Cortex of kidney (tissue), 1 donor: ENCODE measurements at places on chromosomes 12 and 14.

DNA sequence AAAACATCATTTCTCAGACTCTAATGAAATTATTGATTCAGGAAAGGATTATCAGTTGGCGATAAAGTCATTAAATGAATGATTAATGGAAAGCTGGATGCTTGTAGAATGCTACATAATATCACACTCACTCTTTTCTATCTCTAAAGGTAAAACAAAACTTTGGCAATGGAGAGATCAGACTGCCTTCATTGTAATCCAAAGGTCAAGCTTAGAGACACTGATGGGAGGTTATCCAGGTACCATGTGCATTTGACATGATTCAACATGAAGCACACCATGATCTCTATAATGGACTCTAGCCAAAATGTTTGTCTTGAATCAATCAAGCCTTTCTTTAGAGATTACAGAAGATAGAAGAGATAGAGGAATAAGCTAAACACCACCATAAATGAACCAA is 110.1 kb upstream of the USP44 start:
- DNase-seq = no peak

DNA sequence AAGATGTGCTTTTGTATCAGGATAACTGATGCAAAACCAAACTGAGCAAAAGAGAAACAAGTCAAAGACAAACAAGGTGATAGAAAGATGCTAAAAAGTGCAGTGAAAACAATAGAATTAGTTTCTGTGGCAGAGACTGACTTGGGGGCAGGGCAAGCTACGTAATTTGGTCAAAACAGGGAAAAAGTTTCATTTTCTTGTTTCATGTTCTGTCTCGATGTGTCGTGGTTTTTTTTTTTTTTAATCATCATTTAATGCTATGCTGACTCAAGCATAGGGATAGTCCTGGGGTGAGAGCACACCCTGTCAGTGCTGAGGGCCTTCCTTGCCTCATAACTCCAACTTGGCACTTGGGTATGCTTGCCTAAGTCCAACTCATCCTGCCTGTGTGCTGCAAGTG is 144.1 kb upstream of the PTPRQ start:
- DNase-seq = no peak

- no peak for DNase-seq
Measured at GRCh38 chr14:104178279-104178678, 39.9 kb downstream of the KIF26A start.

- DNase-seq = no peak
Measured at GRCh38 chr14:103522649-103523574, at the start of gene CKB. CKB (minus strand) TSS chr14:103522830; CDS start chr14:103522493, 337 bp downstream.

- DNase-seq = no peak
Measured at GRCh38 chr12:43758247-43758727, 303 bp downstream of the PUS7L start.

DNA sequence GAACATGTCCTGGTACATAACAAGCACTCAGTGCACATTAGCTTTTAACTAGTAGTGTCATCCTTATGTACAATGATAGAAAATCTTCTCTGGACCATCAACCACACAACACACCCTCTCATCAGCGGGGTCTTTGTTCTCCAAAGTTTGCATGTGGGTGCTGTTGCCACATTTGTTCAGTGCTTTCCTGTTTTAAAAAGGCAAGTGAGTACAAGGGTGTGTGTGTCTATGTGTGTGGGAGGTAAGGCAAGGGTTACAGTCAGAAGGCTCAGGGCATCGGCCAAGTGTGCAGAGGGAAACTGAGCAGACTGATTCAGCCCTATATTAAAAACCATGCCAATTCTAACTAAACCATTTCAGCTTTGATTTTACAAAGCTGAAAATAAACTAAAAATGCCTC is 17.9 kb downstream of the KRT76 start:
- DNase-seq = no peak

DNA sequence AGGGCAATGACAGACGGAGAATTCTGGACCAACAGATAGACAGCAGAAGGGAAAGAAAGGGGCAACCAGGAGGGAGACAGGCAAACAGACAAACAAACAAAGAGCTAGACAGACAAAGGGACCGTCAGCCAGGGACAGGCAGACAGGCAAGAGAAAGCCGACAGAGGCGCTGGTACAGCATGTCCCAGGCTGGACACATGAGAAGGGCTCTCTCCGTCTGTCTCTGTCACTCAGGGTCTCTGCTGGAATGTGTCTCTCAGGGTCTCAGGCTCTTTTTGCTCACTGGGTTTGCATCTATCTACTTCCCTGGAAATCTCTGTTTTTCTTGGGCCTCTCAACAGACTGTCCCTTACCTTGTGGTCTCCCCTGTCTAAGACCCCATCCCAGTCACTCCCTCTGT is 8.2 kb upstream of the SMUG1 start:
- DNase-seq = no peak

GRCh38 chr12:26919216-26919555 is 18.6 kb downstream of the INTS13 start:
- DNase-seq = no peak

DNA sequence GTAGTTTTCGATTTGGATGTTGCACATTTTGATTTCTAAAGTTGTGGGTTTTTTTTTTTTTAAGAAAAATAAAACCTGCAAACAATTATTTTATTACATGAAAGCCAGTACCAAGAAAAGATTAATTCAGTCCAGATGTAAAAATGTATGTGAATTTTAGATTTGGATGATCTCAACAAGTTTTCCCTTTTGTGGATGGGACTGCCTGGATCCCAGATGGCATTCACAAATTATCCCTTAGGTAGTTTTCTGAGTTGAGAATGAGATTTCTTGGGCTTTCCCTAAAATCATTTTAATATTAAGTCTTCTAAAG is 2.8 kb downstream of the FRMD6 start:
- no peak for DNase-seq

DNA sequence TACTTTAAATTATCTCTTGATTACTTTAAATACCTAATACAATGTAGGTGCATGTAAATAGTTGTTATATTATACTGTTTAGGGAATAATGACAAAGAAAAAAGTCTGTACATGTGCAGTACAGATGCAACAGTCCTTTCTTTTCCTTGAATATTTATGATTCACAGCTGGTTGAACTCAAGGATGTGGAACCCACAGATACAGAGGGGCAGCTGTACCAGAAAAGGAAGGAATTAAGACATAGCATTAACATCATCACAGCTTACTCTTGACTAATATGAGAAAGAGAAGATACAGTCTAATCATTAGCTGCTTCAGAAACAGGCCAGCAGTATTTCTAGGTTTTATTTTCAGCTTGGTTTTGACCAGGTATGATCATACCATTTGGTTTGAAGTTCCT is 34.7 kb upstream of the AP4S1 start:
- no peak for DNase-seq

GRCh38 chr12:112907415-112908157 is 824 bp downstream of the OAS1 start:
- DNase-seq = no peak

GRCh38 chr12:42002563-42002962 is 142.1 kb downstream of the GXYLT1 start:
- DNase-seq = no peak

GRCh38 chr14:37864861-37865718 is 269.7 kb downstream of the TTC6 start:
- no peak for DNase-seq

GRCh38 chr12:130026608-130027176 is 122.9 kb upstream of the TMEM132D start:
- no peak for DNase-seq

DNA sequence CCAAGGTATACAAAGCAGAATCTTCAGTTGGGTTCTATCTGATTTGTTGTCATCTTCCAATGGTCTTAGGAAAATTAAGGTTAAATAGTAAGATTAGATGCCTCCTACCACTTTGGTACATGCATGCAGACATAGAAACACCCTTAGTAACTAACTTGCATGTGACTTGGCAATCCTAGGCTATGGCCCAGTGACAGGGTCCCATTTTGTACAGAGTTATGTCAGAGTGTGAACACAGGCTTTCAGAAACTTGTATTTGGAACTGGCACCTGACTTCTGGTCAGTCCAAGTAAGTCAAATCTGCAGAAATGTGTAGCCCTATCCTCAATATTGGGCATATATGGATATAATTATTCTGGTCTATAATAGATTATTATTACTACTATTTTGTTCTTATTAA is 53.1 kb downstream of the DAD1 start:
- DNase-seq = no peak

DNA sequence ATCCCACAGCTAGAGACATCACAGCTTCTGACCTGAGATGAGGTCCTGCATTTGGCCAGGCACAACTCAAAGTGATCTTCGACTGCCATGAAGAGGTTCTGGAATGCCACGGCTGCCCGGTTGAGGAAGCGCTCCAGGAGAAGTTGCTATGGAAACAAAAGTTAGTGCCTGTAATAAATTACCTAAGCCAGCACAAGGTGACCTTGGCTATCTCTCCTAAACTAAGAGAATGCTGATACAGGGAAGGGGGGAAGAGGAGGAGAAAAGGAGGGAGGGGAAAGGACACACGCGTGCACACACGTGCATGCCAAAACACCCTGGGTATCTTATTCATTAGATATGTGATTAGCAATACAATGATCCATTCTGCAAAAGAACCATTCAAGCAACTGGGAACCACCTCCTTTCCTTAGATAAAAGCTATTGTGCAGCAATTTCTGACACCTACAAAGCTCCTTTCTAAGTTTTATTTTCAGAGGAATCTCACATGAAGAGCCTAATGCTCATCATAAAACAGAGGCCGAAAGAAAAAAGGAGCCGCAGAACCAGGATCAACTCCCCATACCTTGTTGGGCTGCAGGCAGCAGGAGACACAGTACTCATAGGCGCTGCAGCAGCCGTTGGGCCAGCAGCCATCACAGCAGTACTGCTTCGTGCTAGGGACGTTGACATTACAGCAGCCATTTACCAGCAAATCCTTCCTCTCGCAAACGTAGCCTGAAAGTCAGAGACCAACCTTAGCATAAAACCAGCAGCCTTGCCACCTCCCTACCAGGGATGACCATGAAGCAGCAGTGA is 17.9 kb downstream of the SPRING1 start:
- DNase-seq = no peak

DNA sequence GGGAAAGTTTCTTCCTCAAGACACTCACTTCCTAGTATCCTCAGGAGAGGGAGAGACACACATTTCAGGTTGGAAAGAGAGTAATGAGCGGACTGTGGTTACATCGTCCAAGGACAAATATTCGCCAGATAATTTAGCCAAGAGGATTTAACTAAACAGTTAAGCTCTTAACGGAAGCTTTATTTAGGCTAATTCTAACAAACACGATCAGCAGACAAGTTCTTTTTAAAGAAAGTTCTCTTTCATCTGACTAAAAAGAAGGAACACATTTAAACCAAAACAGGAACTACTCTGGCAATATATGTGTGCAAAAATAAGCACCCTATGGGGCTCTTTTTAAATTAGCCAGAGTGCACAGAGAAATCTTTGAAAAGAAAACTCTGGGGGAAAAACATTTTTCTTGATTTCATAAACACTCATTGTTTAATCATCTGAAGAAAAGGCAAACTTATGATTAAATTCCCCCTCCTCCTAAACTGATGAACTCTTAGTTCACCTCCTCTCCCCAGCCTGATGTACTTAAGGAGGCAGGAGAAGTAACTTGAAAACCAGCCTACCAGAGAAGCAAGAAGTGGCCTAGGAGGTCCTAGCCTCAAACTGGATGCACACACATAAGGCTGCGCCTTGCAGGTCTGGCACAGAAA is 13.3 kb upstream of the BTG1 start:
- no peak for DNase-seq

GRCh38 chr12:78034025-78034424 is 203.3 kb downstream of the NAV3 start:
- no peak for DNase-seq

GRCh38 chr14:57869617-57870016 is 3.7 kb upstream of the SLC35F4 start:
- no peak for DNase-seq

- DNase-seq = no peak
Measured at GRCh38 chr12:57845478-57846284, 848 bp downstream of the CTDSP2 start.

DNA sequence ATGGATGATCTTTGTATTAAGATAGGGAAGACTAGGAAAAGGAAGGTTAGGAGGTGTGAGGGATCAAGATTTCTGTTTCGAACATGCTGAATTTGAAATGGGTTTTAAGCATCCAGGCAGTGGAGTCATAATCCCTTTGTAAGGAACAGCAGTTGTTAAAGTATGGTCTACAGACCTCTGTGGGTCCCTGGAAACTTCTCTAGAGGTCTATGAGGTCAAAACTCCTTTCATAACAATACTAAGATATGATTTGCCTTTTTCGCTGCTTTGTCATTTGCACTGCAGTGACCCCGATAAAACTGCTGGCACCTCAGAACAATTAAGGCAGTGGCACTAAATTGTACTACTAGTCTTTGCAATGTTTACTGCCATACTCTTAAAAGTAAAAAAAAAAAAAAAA is 1.5 kb downstream of the RAD51AP1 start:
- DNase-seq = no peak

- DNase-seq = no peak
Measured at GRCh38 chr12:52631264-52631663, 12.9 kb upstream of the KRT73 start.

GRCh38 chr12:64780531-64781279 is 21.5 kb upstream of the GNS start:
- DNase-seq = no peak

DNA sequence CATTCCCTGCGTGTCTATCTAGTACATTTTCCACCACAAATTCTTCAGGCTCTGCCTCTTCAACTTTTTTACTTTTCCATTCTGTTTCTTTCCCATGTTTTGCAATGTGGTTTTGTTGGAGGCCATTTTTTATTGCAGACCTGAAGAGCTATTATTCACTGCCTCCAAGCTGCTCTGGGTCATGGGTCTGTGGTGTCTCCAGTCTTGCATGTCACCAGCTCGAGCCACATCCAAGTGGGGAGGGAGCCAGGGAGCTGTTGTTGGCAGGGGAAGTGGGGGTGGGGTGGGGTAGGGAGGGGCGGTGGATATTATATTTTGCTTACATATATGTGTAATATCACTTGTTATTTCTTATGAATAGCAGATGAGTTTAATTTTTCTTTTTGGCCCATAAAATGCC is 69.1 kb downstream of the VEZT start:
- DNase-seq = no peak

GRCh38 chr14:81385886-81386285 is 14.2 kb downstream of the STON2 start:
- no peak for DNase-seq

DNA sequence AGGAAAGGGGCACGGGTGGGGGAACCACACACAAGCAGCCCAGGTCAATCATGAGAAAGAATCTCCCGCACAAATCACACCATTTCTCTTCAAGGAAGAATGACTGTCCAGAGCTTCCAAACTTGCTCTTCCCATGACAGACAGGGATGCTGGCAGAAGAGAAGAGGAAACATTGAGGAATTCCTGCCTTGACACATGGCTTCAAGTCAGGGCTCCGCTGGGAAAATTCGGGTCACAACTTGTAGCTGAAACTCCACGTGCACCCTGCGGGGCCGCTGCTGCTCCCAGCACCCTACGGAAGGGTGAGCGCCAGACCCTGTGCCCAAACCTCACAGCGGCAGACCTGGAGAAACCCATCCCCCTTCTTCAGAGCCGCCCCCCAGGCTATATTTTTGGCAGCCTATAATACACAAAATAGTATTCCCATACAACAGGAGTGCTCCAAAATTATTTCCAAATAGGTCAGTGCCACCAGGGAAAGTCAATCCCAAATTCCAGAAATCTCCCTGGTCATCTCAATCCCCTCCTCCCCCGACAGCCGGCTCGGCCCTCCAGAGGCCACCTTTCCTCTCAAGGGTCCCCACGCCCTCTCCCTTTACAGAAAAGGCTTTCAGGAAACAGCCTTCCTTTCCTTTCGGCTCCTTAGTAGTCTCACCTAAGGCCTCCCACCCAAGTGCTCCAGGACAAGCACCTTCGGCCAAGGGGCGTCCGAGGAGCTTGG is 1.3 kb downstream of the TMEM132D start:
- DNase-seq = no peak

GRCh38 chr14:47278233-47278842 is 397.1 kb downstream of the MDGA2 start:
- no peak for DNase-seq
